Motor neuron (in vitro differentiated cells): ENCODE measurements at places on chromosomes 12 and 14. TPM values are rescaled to one million over a fixed set of nuclear protein-coding genes. Genes with fewer than 3 reads are reported as not detected.

- ATAC-seq = no peak
These were observed 13.2 kb downstream of the SLC2A14 start for GRCh38 chr12:7859552-7859951.

GRCh38 chr12:65015850-65016249, 105.3 kb downstream of the WIF1 start:
- no peak for ATAC-seq

GRCh38 chr14:92493492-92493891, 20.1 kb upstream of the RIN3 start:
- ATAC-seq = no peak

- ATAC-seq = no peak
These were observed 20.2 kb upstream of the FAM234B start for GRCh38 chr12:13023811-13024530.

DNA sequence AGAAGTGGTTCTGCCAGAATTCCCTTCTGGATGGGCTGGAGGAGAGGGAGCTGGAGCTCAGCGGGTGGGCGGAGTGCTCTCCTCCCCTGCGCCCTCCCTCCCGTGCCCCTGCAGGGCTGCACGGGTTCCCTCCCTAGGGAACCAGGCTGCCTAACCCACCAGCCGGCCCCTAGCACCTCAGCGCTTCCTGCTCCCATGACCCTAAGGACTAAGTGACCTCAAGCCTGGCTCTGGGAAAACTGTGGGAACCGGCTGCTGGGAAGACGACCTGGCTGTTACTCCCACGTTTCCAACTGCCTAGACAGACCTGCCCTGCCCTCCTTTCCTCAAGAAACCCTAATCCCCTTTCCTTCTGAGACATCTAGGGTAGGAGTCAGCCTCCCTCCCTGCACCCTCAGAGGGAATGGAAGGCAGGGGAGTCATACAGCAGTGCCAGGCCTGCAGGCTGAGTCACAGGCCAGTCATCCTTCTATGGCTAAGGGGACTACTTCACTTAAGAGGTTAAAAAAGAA, 31.5 kb downstream of the SLC6A12 start:
- no peak for ATAC-seq

DNA sequence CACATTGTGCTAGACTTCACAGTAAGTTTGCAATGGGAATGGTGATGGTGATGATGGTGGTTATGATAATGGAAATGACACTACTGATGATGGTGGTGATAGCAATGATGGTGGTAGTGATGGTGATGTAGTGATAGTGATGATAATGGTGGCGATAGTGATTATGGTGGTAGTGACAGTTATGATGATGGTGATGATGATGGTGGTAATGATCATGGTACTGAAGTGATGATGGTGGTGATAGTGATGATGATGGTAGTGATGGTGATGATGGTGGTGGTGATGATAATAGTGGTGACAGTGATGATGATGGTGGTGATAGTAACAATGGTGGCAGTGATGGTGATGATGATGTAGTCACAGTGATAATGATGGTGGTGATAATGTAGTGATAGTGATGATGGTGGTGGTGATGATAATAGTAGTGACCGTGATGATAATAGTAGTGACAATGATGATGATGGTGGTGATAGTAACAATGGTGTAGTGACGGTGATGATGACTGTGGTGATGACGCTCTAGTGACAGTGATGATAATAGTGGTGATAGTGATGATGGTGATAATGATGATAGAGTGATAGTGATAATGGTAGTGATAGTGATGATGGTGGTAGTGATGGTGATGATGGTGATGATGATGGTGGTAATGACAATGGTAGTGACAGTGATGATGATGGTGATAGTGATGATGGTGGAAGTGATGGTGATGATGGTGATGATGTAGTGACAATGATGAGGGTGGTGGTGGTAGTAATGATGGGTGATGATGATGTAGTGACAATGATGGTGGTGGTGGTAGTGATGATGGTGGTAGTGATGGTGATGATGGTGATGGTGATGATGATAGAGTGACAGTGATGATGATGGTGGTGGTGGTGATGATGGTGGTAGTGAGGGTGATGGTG, 222.9 kb upstream of the PWP1 start:
- ATAC-seq = no peak

- peak; percentile 62 for ATAC-seq
These were observed 266.6 kb upstream of the FAR2 start for GRCh38 chr12:28882444-28882843.

GRCh38 chr14:22614240-22614799, 16.2 kb downstream of the ABHD4 start:
- ATAC-seq = peak; percentile 92

- ATAC-seq = peak; percentile 99
These were observed 157.9 kb upstream of the PARP11 start for GRCh38 chr12:4030929-4031702.

- ATAC-seq = no peak
These were observed 203.5 kb upstream of the PLXNC1 start for GRCh38 chr12:93944911-93945310.

DNA sequence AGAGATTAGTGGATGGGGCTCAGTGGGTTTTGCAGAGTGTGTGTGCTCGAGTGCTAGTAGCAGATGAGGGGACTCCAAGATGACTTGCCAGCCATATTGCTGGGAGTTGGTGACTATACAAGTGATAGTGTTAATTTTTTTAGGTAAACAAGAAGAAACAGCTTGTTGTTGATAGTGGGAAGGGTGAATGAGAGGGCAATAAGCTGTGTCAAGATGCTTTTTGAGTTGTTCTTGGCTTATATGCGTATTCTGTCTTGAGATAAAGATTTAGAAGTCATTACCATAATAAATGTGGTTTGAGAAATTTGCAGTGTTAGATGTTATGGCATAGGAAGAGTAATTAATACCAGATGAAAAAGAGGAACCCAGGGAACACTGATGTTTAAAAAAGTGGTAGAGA, 75.3 kb downstream of the RCOR1 start:
- peak; percentile 29 for ATAC-seq

DNA sequence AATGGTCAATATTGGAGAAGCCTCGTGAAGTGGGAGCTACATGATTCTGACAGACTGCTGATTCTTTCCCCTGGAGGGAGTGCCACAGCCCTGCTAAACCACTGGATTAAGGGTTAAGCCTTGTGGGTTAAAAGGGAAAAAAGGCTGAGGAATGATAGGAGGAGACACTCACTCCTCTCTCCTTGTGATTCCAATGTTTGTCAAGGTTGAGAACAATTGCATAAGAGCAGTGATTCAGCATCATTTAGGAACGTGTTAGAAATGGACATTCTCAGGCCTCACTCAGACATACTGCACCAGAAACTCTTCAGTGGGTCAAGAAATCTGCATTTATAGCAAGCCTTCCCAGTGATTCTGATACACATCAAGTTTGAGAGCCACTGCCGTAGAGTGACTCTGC, 87.8 kb upstream of the GZMB start:
- ATAC-seq = no peak

DNA sequence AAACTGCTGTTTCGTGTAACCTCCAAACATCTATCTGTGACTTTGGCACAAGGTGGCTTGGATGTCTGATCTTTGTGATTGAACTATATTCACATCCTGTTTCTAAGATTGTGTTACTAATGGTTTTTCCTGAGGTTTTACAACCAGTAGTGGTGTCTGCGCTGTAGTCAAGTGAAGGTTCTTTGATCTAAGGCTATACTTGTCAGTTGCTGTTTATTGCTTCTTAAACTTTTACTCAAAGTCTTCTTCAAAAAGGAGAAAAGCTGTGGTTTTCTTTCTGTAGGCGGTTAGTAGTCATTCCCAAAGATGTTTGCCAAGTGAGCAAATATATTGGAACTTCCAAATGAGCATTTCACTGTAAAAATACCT, 12.3 kb upstream of the CALM1 start:
- ATAC-seq = no peak

GRCh38 chr14:58797010-58797429, 159.3 kb downstream of the DACT1 start:
- ATAC-seq = no peak

GRCh38 chr12:71755146-71755892, 656 bp downstream of the RAB21 start:
- peak; percentile 27 for ATAC-seq

- no peak for ATAC-seq
These were observed 313.3 kb downstream of the DUSP6 start for GRCh38 chr12:89038831-89039512.

DNA sequence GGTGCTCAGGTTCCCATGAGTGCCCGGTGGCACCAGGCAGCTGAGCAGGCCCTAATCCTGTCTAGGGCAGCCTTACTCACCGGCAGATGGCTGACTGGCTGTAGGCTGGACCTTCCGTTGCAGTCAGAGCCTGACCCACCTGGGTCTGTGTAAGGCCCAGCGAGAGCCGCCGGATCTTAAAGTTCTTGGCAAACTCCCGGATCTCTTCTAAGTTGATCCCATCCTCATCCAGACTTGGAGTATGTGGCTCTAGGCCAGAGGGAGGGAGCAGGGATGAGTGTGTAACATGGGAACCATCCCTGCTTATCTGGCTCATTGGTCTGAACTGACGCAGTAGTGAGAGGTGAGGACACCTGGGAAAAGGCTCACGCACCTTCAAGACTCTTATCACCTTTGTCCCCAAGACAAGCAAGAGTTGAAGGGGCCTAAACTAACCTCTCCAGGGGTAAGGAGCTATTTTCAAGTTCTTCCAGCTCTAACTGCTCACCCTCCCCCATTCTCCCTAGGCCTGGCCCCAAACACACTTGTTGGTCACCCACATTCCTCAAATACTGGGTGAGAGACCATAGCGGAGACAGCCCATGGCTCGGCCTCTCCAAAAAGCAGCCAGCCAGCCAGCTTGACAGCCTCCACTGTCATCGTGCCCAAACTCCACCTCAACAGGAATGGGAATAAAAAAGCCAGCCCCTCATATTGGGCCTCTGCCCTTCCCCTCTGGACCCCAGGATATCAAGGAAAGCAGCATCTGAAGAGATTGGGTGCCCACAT, 18.8 kb upstream of the TFCP2 start:
- no peak for ATAC-seq

- no peak for ATAC-seq
These were observed 415.4 kb downstream of the DPF3 start for GRCh38 chr14:72478471-72478893.

GRCh38 chr12:108764540-108765288, 33.4 kb upstream of the CORO1C start:
- ATAC-seq = no peak

DNA sequence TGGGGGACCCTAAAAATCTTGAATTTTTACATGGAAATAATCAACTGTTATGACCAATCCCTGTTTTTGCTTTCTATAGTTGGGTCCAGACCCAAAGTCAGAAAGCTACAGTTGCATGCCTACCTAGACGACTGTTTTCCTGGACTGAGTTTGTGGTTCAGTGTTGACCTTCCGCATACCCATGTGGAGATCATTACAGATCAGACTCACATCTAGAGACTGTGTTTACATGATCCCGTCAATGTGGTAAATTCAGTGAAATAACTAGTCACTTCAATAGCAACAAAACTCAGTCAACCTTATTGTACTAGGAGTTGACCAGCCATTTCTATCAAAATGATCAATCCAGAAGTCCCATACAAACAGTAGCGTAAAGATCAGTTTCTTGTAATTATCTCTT, 257.6 kb downstream of the EGLN3 start:
- no peak for ATAC-seq

DNA sequence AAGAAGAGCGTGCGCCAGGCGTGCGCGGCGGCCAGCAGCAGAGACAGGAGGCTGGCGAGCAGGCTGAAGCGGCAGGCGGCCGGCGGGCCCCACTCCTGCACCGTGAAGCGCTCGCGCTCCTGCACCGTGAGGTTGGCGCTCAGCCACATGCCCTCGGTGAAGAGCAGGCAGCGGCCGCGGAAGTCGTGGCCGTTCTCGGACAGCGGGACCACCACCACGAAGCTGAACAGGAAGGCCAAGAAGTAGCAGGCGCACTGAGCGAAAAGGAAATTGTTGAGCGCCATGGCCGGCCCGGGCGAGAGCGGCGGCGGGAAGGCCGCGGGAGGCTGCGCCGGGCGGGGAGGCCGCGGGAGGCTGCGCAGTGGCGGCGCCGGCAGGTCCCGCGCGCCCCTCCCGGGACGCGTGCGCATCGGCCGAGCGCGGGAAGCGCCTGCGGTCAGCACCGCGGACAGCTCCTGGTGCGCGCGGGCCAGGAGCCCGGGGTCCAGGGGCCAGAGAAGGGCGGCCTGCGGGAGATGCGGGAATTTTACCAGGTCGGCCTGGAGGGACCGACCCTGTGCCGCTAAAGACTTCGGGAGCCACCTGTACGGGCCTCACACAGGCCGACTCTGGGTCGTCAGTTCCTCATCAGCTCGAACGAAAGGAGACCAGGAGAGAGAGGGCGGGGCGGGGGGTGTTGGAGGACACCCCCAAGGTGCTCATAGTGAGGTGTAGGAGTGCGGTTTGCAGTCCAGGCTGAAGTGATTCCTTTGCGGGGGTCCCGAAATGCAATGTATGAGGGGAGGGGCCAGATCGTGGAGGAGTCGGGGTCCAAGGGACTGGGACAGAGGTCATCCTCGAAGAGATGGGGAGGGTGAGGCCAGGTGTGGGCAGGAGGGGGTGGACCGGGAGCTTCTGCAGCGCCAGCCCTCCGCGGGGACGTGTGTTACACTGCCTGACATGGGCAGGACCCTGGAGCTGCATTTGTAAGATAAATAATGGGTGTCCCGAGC, at the start of gene TMEM179:
TMEM179 (minus strand) TSS at position 315 of the 992 bp plus-strand sequence; CDS start at position 284, 31 bp downstream.
- ATAC-seq = peak; percentile 67

- no peak for ATAC-seq
These were observed 45.0 kb upstream of the ASPG start for GRCh38 chr14:104040539-104040938.

GRCh38 chr14:67756496-67756895, 54.8 kb downstream of the RDH12 start:
- ATAC-seq = no peak

- no peak for ATAC-seq
These were observed 154.7 kb downstream of the FBXL14 start for GRCh38 chr12:1439687-1440086.

- no peak for ATAC-seq
These were observed 7.3 kb downstream of the ANKLE2 start for GRCh38 chr12:132754160-132754932.

DNA sequence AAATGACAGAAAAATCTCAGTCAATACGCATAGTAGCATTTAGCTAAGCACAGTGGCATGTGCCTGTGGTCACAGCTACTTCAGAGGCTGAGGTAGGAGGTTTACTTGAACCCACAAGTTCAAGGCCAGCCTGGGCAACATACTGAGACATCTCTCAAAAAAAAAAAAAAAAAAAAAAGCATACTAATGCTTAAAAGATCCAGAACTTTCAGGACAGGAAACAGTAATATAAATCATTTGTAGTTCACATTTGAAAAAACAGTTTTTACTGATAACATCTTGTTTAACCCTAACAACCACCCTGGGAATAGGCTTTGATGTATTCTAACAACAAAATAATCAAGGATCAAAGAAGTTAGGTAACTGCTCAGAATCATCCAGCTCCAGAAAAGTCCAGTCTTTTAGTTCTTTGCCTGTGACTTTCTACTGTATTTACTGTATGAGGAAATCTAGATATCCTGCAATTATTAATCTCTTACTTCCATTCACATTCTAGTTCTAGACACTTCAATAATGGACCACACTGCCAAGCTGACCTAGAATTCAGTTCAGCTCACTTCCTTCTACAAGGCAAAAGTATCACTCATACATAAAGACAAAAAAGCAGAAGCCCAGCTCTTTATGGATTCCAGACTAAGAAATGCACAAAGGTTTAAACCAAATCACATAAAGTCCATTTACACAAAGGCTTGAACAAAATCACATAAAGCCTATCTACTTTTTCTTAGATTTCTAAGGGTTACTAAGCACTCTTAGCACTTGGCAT, 28.5 kb downstream of the PAWR start:
- no peak for ATAC-seq

GRCh38 chr12:55724226-55724939, 4.2 kb downstream of the RDH5 start:
- no peak for ATAC-seq

Gene RAD9B
- 0.81 and 0.86 TPM in 2 replicates for total RNA-seq

Gene KIF26A
- 0.36 and 0.77 TPM in 2 replicates for total RNA-seq

Gene MFAP5
- 0.77 TPM in 1 of 2 replicates, not detected in the other for total RNA-seq

Gene ANO4
- not detected in 2 replicates for total RNA-seq

Gene PLEKHG7
- 0.19 and 0.24 TPM in 2 replicates for total RNA-seq

Gene RASSF9
- total RNA-seq = 6.0 and 7.2 TPM in 2 replicates
